ENCODE measurements at places on chromosomes 7 and 10. TPM values are rescaled to one million over a fixed set of nuclear protein-coding genes. Genes with fewer than 3 reads are reported as not detected.

The FAM24B gene
- total RNA-seq, result 5.9 TPM

The NRAP gene
- not detected for total RNA-seq

The PLAU gene
- total RNA-seq, result 4.4 TPM

The APBB1IP gene
- 0.22 TPM for total RNA-seq

The CDNF gene
- total RNA-seq, result 0.85 TPM

The VWA2 gene
- total RNA-seq, result not detected

The AASS gene
- 0.25 TPM for total RNA-seq

The FOXI2 gene
- total RNA-seq, result not detected

Measured in K562 (cell line).